ENCODE measurements at places on chromosomes 5 and 9.

DNA sequence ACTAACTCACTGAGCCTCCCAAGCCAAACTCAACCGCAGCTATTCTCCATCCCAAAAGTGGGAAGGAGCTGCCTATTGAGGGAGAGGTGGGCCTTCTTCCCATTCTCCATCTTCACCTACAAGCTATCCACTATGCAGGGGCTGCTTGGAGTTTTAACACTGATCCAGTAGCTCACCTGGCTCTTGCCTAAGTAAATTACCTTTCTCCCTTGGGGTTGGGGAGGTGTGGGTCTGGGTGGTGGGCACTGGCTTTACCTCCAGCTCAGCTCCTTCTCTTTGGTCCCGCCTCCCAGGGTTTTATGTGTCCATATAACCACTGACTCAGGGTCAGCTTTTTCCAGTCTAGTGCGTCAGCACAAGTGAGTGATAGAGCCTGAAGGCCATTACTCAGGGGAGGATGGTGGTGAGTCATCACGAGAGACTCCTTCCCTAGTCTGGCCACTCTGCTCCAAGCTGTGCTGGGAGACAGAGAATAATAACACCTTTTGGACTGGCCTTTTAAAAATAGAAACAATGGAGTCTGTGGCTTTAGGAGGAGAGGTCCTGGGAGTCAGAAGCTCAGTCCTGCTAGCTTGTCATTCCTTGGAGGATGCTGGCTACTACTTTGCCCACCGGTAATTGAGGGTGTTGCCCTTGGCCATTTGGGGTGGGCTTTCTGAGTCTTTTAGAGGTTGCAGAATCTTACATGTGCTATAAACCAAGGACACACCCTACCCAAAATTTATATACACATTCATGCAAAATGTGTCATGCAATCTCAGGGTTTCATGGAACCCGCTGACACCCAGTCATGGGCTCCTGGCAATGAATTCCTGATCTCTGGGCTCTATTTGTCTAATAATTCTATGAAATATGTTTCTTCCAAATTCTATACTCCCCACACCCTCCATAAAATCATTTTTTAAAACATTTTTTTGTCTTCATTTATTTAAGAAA is 35.6 kb upstream of the ATP6V1G1 start:
- DNase-seq, result no peak

DNA sequence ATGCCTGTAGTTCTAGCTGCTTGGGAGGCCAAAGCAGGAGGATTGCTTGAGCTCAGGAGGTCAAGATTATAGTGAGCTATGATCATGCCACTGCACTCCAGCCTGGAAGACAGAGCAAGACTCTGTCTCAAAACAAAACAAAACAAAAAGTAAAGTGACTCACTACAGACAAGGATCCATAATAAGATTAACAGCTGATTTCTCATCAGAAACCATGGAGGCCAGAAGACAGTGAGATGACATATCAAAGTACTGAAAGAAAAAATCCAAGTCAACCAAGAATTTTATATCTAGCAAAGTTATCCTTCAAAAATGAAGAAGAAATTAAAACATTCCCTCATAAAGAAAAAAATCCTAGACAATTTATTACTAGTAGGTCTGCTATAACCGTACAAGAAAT is 69.4 kb upstream of the ZBTB43 start:
- DNase-seq, result no peak

GRCh38 chr9:112366591-112366990 is 13.3 kb upstream of the HSDL2 start:
- no peak for DNase-seq

GRCh38 chr9:138006576-138007233 is 129.1 kb downstream of the CACNA1B start:
- DNase-seq, result no peak

- DNase-seq, result no peak
Observed at GRCh38 chr9:71642056-71642455, 126.3 kb downstream of the CEMIP2 start.

- no peak for DNase-seq
Observed at GRCh38 chr9:15293804-15294316, 13.2 kb downstream of the TTC39B start.

DNA sequence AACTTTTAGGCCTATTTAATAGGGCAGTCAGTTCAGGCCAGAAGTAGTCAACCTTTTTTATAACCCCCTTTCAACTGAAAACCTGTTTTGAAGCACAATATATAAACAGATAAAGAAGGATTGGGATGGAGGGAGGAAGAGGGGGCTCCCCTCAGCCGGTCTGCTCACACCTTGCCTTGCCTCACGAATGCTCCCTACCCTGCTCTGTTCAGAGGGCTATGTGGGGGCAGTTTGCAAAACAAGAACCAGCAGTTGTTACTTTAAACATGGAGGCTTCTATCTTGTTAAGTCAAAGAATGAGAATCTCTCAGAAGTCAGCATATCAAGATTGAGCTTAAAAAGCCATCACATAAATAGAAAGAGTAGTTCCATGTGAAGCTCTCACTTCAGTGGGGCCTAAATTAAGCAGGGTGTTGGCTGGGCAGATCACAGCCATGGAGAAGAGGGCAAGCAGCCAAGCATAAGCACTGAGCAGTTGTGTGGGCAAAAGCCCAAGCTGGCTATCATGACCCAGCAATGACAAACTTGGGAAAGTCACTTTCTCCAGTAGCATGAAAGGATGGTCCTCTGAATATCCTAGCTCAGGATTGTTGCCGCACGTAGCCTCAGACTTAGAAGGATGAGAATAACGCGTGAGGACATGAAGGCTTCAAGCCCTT is 70.6 kb downstream of the ALDH1A1 start:
- DNase-seq, result peak; percentile 77

GRCh38 chr9:26321935-26322334 is 570.7 kb downstream of the CAAP1 start:
- no peak for DNase-seq

GRCh38 chr9:129037767-129038098 is 1.3 kb downstream of the MIGA2 start:
- peak; percentile 50 for DNase-seq

- no peak for DNase-seq
Observed at GRCh38 chr9:85077944-85078343, 408.4 kb downstream of the NTRK2 start.

All from right cardiac atrium (tissue), 5 donors.